ENCODE measurements at places on chromosomes 13 and 19.

DNA sequence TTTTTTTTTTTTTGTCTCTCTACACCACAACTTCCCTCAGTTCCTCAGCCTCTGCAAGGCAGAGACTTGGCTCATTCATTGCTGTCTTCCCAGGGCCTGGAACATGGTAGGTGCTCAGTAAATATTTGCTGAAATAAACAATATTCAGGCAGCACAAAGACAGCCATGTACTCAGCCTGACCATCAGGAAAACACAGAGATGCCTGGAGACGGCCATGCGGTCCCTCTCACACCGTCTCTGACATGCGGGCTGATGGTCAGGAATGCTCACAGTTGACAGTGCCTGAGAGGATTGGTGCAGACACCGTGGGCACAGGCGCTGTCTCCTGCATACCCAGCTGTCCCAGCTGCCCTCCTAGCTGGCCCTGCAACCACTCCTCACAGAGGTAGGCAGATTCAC lies 924 bp downstream of the PRAM1 start:
- DNase-seq = no peak

GRCh38 chr13:113559901-113560644 lies 24.5 kb upstream of the TFDP1 start:
- DNase-seq = no peak

DNA sequence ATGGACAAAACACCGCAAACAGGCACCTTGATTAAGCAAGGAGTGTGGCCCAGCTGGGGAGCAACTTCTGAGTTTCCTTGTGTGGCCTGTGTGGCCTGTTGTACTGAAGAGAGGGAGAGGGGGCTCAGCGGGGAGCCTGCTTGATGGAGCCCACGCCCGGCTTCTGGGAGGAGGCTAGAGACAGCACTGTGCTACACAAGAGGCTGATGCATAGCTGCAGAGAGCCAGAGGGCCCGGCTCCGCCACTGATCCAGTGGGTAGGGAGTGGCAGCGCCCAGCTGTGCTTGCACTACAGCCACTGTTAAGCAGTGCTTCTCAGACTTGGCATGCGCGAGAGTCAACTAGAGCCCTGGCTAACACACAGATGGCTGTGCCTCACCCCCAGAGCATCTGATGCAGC lies 19.0 kb downstream of the LYL1 start:
- DNase-seq = no peak

DNA sequence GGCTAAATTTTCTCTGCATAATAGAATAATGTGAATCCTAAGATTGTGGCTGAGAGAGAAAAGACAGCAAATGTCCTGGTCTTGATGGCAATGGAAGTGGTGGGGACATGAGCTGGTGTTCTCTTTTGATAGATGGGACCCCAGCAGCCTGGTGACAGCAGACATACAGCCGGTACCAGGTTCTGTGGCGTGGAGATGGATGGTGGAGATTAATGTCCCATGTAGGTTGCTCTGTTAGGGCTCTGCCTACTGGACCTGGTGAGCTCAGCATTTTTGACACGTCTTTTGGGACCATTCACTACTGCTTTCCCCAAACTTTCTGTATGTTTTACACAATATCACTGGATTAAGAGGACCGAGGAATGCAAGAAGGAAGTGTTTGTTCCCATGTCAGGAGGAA lies 8.2 kb upstream of the SIGLEC14 start:
- DNase-seq = no peak

DNA sequence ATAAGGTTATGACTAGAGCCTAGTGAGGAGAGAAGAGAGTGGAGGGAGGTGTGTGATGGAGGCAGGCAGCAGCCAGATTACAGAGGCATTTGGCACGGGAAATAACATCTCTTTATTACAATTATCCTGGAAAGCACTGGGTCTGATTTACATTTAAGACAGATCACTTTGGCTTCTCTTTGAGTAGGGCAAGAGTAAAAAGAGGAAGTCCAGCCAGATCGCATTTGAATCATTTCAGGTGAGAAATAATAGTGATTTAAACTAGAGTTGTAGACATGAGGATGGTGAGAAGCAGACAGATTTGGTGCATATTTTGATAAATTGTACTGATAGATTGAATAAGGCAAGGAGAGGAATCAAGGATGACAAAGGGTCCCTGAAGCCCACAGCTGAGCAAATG lies 9.6 kb upstream of the SACS start:
- no peak for DNase-seq

- DNase-seq = peak; percentile 20
Observed at GRCh38 chr19:737591-738093, 13.3 kb upstream of the MISP start.

- no peak for DNase-seq
Observed at GRCh38 chr19:33713194-33713593, 83.5 kb upstream of the KCTD15 start.

- DNase-seq = no peak
Observed at GRCh38 chr13:69820180-69820579, 287.4 kb upstream of the ATXN8OS start.

GRCh38 chr19:58356766-58357480 lies 3.6 kb upstream of the A1BG start:
- DNase-seq = peak; percentile 26

Measured in fibroblast of mammary gland (primary cell).